Stimulated activated CD8-positive, alpha-beta memory T cell treated with anti-CD3 and anti-CD28 coated beads, Interleukin-7, amount 100 ng/mL, for 48 hours (primary cell): ENCODE measurements at places on chromosomes 12 and 14.

GRCh38 chr12:57741413-57741789 lies 2.9 kb upstream of the AGAP2 start:
- DNase-seq, result no peak

GRCh38 chr12:56257491-56258067 lies 605 bp downstream of the ANKRD52 start:
- DNase-seq, result no peak

GRCh38 chr12:86050010-86050409 lies 175.9 kb downstream of the NTS start:
- no peak for DNase-seq

DNA sequence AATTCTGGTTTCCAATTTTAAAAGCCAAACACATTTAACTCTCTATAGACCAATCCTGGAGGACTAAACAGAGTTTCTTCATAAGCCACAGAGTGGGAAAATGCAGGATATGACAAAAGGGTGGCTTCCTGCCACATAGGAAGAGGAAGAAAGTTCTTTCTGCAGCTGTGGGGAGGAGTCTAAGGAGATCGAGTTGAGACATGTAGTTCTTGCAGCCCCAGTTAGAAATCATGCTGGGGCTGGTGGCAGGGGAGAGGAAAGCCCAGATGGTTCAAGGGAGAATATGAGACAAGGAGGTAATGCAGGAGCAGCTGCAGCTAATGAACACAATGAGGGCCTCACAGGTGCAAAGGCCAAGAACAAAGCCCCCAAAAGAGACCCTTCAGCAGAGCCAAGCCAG lies 85.0 kb upstream of the ARID2 start:
- no peak for DNase-seq

GRCh38 chr12:53485955-53486735 lies 13.1 kb downstream of the MAP3K12 start:
- DNase-seq, result no peak

DNA sequence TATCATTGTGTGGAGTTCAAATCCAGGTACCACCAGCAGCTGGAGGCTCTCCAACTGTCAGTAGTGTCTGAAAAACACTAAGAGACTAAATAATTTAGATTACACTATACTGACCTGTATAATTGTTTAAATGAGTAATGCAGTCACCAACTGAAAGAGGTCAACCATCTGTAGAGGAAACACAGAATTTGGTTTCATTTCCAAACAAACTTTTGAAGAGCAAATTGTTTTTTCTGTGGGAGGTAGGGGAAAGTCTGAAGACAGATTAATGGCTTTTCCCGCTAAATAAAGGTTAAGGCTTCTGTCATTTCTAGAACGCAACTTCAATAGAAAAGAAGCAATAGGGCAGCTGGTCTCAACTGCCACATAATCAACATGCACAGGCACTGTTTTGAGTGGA lies 462.6 kb downstream of the PRKD1 start:
- no peak for DNase-seq

GRCh38 chr12:96314723-96315122 lies 85.5 kb downstream of the CDK17 start:
- no peak for DNase-seq

DNA sequence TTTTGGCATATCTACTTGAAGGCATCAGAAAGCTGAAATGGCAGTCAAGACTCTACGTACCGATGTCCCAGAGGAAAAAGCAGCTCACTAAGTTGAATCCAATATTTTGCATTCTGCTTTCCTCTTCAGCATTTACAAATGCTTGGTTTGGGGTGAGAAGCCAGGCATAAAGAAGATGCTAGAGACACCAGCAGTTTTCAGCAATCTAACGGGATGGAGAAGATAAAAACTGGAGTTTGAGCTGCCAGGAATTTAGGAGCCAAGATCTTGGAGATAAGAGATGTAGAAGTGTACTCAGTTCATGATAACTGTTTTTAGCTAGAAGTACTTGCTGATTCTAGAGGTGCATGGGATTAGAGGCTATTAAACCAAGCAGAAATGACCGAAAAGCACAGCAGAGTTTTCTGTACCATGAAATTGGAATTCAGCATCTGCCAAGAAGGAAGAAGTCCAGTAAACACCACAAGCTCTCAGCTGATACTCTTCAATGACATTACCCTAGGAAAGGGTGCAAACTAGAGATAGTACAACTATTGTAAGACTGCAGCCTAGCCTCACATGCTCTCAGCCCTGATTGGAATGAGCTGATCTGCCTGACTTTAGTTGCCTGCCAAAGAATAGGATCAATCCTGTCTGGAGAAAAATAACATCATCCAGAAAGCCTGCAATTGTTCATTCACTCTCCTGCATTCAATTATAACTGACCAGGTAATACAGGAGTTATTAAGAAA lies 7.4 kb upstream of the ALDH1L2 start:
- DNase-seq, result no peak

- DNase-seq, result no peak
Observed at GRCh38 chr12:68559984-68560850, 50.5 kb upstream of the RAP1B start.

DNA sequence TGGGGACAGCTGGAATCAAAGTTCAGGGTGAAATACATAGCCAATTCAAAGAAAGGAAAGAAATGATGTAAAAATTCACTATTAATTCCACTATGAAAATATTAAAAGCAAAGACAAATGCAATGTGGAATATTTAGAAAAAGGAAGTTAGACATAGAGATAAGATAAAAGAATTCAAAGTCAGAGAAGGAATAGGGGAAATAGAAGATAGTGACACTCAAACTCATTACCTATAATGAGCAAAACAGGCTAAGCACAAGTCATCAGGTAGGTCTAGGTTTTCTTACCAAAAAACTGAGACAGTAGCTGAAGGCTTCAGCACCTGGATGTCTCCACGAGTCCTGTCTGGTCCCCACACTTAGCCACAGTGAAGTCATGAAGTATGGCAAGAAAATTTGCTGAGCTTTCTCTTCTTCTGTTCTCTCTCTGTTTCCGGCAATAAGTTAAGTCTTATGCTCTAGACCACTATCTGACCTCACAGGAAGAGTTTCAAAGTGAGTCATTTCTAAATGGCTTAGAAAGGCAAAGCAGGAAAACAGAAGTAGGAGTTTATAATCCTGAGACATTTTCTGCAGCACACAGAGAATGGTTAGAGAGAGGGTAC lies at the start of gene C3AR1:
Gene C3AR1 (minus strand): TSS at position 369 of the 604 bp plus-strand sequence. CDS start 6,174 bp downstream, outside the sequence.
- DNase-seq, result no peak

- DNase-seq, result no peak
Observed at GRCh38 chr12:130838284-130838950, 633 bp downstream of the STX2 start.

DNA sequence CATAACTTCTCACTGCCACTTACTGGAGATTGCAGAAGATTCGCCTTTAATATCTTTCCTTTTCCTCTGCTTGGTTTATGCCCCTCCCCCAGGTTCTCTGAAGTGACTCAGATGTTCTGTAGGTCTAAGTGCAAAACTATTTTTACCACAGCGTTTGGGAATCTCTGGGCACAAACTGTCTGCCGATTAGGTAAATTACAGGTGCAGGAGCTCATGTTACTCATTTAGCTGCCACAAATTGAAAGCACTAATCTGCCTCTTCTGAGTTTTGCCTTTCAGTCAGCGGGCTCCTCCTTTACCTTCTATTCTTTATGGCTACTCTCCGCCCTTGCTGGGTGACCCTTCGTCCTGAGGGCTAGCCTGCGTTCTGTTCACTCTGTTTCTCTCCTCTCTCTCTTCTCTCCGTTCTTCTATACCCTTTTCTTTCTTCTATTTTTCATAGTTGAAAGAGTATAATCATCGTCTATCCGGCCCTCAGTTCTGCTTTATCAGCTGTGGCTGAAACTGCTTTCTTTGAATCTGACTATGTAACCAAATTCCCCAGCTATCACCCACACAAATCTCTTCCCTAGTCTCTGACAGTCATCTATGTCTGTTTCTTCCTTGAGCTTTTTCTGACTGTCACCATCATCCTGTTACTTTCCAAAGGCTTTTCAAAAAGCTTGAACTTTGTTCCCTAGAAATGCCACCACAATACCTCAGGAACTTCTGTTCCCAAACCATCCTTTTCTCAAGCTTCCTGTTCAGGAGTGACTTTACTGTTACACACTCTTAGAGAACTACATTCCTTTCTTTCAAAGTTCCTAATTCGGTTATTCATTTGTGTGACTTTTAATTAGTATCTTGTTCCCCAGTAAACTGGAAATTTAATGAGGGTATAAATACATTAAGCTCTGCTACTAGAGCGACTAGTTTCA lies 4.3 kb upstream of the MYF6 start:
- no peak for DNase-seq

- DNase-seq, result no peak
Observed at GRCh38 chr12:132772606-132773005, 11.0 kb upstream of the ANKLE2 start.

DNA sequence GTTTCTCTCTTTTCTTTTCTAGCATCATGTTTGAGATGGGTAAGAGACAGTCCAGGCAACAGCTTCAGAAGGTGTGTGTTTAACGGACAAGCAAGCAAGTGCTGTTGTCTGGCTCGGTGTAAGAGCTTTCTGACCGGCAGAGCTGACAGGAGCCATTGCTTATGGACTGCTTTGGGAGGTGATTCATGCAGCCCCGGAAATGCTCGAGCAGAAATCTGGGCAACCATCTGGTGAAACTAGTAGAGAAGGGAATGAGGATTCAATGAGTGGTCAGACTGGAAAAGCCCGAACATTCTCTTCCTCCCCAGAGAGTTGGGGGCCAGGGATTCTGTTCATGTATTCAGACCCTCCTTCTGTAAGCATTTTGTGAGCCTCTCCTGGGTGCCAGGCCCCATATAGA lies 24.4 kb downstream of the TUNAR start:
- no peak for DNase-seq

DNA sequence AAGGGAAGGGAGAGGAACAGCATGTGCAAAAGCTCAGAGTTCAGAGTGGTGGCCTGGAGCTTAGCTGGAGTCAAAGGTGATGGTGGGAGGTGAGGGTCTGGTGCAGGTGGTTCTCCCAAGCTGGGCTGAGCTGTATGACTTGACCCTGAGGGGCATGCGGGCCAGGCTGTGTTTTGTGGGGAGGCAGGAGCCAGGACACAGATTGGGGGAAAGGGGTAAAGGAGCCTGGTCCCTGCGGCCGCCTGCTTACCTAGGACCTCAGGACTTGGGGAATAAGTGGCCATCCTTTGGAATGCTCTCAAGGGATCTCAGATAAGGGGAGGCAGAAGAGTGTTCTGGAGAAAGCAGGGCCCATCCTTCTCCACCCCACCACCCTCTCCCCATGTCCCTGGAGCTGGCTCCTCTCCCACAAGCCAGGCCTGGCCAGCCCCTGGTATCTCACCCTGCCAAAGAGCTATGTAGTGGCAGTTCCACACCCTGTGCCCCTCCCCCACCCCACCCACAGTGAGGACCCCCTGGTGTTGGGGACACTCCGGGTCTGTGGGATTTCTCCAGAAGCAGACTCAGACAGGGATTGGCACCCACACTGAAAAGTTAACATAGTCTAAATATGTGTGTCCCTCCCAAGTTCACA lies 19.9 kb upstream of the CEP170B start:
- no peak for DNase-seq

- no peak for DNase-seq
Observed at GRCh38 chr12:8819666-8819980, 2.8 kb upstream of the A2ML1 start.

DNA sequence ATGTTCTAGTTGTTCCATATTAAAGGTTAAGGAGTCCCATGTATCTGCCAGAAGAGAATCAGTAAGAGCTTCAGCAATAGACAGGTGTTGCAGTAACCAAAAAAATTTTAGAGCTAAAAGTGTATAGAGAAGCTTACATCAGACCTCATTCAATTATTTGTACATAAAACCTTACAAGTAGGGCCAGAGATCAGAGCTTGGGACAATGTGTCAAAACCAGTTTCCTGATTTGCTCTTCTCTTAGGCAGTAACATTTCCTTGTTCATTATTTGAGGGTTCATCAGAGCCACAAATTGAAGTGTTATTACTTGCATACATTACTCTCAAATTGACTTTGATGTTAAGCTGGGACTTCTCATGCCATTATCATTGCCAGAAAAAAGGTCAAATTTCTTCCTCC lies 55.5 kb upstream of the ATXN7L3B start:
- DNase-seq, result no peak

- DNase-seq, result no peak
Observed at GRCh38 chr14:49939884-49940510, 47.1 kb downstream of the ARF6 start.

GRCh38 chr14:50510157-50510556 lies 22.2 kb downstream of the MAP4K5 start:
- DNase-seq, result no peak

DNA sequence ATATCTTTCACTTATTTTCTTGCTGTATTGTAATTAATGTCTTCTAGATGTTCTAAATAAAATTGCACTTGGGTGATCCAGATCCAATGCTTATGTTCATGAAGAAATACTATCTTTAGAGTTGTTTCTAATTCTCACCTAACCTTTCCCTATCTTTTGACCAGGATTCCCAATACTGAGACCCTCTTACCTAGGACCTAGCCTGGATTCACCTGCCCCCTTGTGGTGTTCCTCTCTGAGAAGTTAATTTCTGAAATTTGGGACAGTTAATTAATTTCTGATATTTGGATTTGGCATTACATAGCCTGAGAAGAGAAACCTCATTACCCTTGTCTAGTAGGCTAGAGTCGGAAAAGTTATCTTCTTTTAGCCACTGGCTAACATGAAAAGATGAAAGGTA lies 29.5 kb downstream of the FOXA1 start:
- DNase-seq, result no peak

DNA sequence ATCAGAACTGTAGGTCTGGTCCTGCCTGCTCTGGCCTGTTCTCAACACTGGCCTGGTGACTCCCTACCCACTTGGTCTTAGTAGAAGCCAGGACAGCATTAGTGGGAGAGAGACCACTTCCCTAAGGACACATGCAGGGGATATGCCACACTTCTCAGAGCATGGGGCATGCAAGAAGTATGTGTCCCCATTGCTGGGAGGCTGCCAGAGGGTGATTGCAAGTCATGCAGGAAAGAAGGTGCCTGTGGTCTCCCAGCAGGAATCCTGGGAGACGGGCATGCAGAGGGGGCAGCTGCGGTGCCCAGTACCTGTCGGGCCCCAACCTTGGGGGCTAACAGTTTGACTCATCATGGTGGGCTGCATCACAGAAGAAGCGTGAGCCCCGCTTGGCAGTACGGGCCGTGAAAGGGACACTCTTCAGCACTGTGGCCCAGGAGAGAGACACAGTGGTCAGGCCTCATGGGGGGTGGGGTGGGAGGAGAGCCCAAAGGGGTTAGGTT lies 23.0 kb downstream of the PRPF40B start:
- no peak for DNase-seq

DNA sequence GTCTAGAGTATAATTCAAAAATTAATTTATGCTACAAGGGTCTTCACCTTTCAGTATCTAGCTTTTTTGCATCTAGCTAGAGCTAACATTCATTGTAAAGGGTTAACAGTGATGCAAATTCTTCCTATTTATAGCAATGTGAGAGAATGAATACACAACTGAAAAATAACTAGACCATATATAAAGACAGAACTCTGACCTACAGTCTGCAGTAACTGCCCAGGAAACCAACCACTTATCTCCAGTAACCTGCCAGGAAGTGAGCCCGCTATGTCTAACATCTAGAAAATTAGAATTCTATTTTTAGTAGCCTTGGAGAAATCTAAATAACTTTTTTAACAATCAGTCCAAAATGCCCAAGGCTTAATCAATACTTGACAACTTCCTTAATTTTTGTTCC lies 1021.9 kb downstream of the LRFN5 start:
- DNase-seq, result no peak
